HS-5 (cell line): ENCODE measurements at places on chromosomes 13 and 19.

GRCh38 chr13:44151474-44151873 is 222.2 kb upstream of the SERP2 start:
- no peak for DNase-seq

- DNase-seq: no peak
Measured at GRCh38 chr19:50803633-50804419, 13.6 kb downstream of the ACP4 start.

GRCh38 chr13:114035186-114035582 is 61.3 kb upstream of the C13orf46 start:
- no peak for DNase-seq

GRCh38 chr13:98503175-98504028 is 73.5 kb downstream of the STK24 start:
- no peak for DNase-seq

DNA sequence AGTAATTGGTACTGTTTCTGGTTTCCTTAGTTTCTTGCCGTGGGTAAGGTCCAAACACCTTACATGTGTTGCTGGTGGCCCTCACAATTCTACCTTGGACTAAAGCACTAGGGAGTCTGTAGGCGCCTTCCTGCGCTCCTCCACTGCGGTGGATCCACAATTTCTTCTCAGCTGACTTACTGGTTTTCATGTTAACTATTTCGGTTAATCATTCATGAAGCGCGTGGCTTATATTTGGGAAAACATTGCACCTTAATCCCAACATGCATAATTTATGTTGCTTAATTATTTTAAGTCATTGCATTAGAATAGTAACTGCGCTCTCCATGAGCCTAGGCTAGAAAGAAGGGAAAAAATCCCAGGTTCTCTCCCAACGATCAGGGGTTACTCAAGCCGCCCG is 37.7 kb downstream of the ARHGEF7 start:
- DNase-seq: no peak

GRCh38 chr19:14906711-14907110 is 20.8 kb upstream of the OR7A17 start:
- no peak for DNase-seq

GRCh38 chr13:102012299-102013293 is 389.3 kb downstream of the FGF14 start:
- DNase-seq: no peak

- DNase-seq: no peak
Measured at GRCh38 chr13:112870051-112870331, 99.0 kb upstream of the MCF2L start.

DNA sequence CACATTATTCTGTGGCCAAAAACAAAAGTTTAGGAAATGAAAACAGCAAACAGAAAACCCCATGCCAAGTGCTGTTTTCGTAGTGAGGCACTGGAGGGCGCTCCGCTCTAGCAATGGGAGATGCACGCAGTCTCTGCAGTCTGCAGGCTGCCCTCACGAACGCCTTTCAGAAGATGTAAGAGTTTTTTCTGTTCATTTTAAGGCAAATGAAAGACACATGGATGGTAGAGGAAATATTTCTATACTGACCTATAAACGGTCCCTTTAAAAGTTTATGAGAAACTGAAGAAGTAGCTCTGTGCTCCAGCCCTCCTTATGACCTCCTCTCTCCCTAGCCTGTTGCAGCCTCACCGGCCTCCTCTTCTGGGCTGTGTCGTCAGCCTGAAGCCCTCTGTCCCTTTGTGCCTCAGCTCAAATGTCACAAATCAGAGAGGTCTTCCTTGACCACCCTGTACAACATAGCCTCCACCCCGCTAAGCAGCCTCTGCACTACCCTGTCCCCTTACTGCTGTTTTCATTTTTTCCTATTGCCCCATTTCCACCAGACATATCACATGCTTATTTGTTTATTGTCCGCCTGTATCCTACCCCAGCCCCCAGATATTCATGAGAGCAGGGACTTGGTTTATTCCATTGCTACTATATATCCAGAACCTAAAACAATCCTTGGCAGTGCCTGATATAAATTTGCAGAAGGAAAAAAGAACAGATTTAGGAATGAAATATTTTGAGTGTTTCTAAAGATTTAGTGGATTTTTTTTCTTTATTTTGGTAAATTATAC is 116.4 kb downstream of the TM9SF2 start:
- no peak for DNase-seq

DNA sequence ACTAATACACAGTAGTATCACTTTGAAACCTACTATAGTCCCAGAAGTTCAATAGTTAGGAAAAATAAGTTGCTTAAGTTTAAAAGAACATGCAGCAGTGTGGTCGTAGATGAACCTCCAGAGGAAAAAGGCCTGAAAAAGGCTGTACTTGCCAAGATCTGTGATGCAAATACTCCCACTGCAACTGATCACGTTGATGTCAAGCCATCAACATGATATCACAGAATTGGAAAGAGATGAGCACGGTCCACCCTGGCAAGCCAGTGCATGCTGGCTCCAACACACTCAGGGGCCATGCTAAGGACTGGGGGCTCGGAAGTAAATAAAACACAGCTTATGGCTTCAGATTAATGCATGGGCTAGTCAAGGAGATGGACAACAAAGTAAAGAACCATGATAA is 71.8 kb upstream of the LRCH1 start:
- no peak for DNase-seq

DNA sequence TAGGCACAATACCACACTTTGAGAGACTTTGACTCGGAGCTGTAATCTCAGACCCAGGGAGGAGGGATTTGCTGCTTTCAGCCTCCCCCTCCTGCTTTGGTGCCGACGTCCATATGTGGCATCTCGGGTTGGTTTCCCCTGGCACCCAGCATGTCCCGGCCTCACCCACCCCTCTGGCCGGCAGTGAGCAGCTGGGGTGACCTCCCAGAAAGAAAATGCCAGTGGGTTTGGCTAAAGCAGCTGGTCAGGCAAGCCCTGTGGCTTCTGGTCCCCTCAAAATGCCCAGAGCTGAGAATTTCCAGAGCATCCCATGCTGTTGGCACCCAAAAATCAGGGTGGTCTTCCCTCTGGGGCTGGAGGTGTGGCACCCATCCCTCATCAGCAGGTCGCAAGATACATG is 34.1 kb downstream of the INSR start:
- no peak for DNase-seq

GRCh38 chr19:47377208-47377701 is 28.1 kb downstream of the DHX34 start:
- DNase-seq: no peak

- DNase-seq: no peak
Measured at GRCh38 chr19:46919324-46919723, 58.5 kb downstream of the ARHGAP35 start.

DNA sequence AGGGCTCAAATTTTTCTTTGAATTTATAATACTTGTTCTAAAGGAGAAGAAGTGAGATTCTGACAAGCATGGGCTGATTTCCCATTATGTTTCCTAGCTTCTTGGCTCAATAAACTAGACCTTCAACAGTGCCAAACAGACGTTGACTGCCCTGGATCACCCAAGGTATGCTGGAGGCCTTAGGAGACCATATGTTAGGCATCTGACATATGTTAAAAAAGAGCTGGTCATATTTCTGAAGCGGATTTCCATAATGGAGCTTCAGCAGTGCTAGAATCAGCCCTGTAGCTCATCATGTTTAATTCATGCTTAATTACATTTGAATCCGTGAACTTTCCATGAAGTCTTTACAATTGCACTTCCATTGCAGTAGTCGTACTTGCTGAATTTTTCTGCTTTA is 653.3 kb downstream of the DIAPH3 start:
- DNase-seq: no peak
